ENCODE measurements at places on chromosomes 11 and 22. TPM values are rescaled to one million over a fixed set of nuclear protein-coding genes. Genes with fewer than 3 reads are reported as not detected.

Gene OR51B5
- not detected for total RNA-seq

Gene PANX1
- 20.7 TPM for total RNA-seq

Gene OR8H2
- not detected for total RNA-seq

Gene CLDN5
- not detected for total RNA-seq
